K562 (cell line): ENCODE measurements at places on chromosomes 4 and X. TPM values are rescaled to one million over a fixed set of nuclear protein-coding genes. Genes with fewer than 3 reads are reported as not detected.

GRCh38 chrX:39856472-39857121 is 241.2 kb downstream of the BCOR start:
- no peak for DNase-seq

Gene RAB39B
- total RNA-seq = 0.07 and 0.09 TPM in 2 replicates

GRCh38 chr4:11483046-11483445 is 54.4 kb upstream of the HS3ST1 start:
- DNase-seq = no peak

DNA sequence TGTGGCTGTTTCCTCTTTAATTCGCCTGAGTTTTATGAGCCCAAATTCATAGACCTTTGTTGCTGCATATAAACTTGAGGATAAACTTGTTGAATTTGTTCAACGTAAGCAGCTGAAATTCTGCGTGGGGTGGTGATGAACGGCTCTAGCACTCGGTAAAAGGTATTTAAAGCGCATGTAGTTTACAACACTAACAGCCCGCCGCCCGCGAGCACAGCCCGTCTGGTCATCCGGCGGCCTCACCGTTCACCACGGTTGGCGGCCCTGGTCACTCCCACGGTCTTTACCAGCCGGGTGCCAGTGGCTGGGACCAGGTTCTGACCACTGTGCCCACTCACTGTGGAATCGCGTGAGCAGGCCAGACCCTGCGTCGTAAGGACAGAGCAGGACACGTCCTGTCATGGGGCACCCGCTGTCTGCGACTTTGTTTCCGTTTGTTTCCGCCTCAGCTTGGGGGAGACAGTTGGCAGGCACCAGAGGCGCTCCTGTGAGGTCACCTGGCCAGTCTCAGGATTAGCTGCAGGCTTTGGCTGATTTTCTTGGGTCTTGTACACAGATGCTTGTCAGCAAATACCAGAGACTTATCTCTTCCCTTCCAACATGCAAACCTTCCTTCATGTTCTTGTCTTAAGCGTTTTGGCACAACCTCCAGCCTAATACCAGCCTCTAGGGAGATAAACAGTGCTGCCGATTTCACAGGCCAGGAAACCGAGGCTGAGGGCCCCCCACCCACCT is 36.8 kb upstream of the SPON2 start:
- DNase-seq = no peak

Gene LNX1
- total RNA-seq = 2.5 and 2.8 TPM in 2 replicates

Gene CSAG3
- total RNA-seq = 12.3 and 12.7 TPM in 2 replicates
